ENCODE measurements at places on chromosomes 4 and X.

- peak; percentile 4 for DNase-seq
Observed at GRCh38 chr4:5797866-5798265, 86.9 kb downstream of the EVC start.

DNA sequence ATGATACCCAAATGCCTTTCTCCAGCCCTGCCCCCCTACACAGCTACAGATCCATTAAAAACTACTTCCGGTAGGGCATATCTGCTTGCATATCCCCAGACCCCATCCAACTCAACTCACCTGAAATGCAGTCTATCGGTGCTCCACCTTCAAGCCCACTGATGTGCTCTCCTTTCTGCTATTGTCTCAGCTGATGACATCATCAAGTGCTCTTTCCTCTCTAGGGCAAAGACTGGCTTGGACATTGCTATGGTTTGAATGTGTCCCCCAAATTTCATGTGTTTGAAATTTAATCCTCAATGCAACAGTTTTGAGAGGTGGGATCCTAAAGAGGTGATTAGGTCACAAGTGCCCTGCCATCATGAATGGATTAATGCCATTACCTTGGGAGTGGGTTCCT lies 212.4 kb downstream of the RELL1 start:
- no peak for DNase-seq

GRCh38 chr4:105088110-105088879 lies 58.4 kb upstream of the TET2 start:
- no peak for DNase-seq

- peak; percentile 67 for DNase-seq
Observed at GRCh38 chr4:183335369-183335940, 13.2 kb upstream of the CLDN24 start.

DNA sequence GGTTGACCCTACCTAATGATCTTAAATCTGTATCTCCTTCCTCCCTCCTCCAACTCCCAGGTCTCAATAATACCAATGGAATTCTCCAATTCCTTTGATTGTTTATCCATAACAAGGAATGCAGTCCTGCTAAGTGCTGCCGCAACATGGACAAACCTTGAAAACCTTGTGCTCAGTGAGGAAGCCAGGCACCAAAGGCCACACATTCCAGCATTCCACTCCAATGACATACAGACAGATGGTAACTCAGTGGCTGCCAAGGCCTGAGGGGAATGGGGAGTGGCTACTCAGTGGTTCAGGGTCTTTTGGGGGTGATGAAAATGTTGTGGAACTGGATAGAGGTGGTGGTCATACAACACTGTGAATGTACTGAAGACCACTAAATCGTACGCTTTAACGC lies 10.4 kb downstream of the HAUS7 start:
- DNase-seq, result no peak

DNA sequence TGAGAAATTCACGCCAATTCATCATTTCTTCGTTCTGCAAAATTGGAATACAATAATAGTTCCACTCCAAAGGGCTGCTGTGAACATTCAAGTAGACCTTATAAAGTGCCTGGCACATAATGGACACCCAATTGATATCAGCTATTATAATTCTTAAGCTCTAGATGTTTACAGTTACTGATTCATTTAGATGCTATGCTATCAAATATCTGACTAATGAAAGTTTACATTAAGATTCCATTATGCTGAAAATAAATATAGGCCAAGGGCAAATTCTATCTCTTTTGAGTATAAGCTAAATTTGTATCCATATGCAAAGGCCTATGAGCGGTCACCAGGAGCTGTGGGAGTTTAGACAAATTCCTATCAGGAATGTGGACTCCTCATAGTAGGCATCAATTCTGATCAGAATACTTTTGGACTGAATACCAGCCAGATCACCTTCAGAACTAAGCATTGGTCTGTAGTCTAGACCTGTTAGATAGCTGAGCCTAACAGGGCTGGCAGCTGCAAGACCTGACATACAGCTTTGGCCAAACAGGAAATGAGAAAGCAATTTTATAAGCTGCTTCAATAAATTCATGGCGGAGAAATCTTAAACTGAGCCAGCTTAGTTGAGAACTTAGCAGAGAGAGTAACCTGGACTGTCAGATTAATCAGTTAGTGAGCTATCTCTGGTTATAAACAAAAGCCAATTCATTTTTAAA lies 384.3 kb upstream of the ACTRT1 start:
- no peak for DNase-seq

DNA sequence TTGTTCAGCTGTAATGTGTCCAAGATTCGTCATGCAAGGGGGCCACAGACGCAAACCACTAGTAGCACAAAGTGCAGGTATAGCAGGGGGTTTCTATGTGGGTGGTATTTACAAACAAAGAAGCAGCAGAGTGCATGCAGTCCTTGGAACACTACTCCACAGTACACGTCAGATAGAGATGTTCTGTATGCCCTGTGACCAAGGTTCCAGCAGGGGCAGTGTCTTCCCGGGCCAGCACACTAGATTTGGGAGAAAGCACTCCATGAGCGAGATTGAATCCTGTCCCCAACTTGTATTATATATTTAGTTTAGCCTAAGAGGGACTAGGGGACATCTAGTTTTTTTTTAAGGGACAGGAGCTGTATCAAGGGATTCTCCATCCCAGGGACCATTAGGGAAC lies 54.4 kb upstream of the ESX1 start:
- no peak for DNase-seq

DNA sequence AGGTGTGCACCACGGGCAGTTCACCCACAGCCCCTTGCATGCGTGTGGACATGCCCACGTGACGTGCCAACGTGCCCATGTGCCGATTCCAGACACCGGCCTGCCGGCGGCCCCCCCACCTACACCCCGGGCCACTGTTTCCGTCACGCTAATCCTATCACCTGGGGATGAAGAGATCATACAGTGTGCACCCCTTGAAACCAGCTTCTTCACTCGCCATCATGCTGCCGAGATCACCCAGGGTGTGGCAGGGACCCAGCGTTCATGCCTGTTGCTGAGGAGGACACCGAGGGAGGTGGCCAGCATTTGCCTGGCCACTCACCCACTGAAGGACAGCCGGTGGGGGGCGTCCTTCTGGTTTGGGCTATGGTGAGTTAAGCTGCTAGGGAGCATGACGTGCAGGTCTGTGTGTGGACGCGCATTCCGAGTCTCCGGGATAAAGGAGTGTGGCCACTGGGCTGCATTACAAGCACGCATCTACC lies 14.1 kb downstream of the CTBP1 start:
- DNase-seq, result no peak

DNA sequence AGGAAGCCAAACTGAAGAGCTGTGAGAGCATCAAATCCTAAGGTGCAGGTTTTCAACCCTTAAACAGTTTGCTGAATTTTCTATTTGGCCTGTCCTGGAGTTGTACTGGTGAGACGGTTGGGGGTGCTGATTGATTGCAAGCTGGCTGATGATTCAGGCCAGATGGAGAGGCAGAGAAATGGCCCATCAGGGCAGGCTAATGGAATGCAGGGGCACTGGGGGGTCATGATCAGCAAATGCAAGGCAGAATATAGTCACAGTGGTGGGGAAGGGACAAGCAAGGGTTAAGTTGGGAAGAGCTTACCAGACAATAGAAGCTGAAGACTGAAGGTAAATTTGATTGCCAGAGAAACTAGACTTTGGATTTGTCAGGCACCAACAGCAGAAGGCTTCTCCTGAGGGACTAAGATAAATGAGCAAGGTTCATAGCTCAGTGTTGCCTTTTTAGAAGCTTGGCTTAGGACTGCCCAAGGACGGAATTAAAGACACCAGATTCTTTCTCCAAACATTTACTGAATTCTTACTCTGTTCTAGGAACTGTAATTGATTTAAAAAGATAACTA lies 4.3 kb upstream of the AADAT start:
- no peak for DNase-seq

GRCh38 chrX:139720136-139720535 lies 12.2 kb upstream of the MCF2 start:
- DNase-seq, result no peak

- DNase-seq, result no peak
Observed at GRCh38 chrX:13732246-13733067, 2.0 kb downstream of the TRAPPC2 start.

DNA sequence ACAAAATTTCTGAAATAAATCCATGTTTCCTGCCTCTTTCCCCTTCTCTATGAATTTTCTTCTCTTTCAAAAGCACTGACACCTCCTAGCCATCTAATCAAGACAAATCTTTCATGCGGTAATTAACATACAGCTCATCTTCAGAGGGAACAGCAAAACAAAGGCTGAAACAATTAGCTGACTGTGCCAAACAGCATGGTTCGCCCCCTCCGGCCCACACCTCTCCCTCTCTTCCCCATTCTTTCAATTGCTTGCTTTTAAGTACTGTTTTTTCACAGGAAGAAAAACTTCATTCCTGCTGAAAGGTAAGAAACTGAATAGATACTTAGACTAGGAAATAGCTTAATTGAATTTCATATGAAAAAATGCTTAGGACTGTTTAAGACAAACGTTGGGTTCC lies 291.1 kb upstream of the NOCT start:
- no peak for DNase-seq

DNA sequence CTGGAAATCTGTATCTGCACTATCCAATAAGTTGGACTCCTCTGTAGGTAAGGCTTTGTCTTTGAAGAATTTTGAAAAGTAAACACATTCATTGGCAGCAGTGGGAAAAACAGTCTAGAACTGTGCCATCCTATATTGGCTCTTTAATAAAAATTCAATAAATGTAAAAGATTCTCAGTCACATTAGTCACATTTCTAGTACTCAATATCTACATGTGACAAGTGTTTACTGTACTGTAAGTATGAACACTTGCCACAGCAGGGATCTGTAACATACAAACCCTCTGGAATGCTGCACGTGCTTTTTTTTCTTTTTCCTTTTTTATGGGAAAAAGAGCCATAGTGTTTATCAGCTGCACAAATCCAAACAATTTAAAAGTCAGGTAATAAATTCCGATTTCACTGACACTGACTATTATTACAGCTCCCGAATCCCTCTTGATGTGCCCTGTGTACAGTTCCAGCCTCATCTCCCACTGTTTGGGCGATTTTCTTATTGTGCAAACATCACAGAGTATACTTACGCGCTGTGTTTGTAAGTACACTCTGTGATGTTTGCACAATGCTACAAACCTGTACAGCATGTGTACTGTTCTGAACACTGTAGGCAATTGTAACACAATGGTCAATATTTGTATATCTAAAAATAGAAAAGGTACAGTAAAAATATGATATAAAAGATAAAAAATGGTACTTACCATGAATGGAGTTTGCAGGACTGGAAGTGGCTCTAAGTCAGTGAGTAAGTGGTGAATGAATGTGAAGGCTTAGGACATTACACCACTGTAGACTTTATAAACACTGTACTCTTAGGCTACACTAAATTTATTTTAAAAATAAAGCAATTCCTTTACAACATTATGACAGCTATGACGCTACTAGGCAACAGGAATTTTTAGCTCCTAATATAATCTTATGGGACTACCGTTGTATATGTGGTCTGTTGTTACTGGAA lies 8.7 kb downstream of the PYURF start:
- DNase-seq, result no peak

DNA sequence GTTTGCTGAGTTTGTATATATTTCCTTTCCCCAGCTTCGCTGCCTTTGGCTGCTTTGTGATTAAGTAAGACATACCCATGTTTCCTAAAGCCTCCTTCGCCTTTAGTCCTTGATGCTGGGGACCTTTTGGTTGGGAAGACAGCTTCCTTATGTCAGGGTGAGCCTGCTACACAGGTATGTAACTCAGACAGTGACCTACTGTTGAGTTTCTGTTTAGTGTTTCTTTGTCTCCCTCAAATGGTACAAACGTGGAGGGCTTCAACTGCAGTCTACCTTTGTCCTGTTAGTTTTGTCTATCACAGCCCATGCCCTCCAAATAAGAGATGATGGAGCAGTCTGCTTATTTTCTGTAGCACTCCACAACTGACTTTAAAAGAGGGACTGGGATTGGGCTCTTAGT lies 59.5 kb downstream of the TET2 start:
- DNase-seq, result no peak

DNA sequence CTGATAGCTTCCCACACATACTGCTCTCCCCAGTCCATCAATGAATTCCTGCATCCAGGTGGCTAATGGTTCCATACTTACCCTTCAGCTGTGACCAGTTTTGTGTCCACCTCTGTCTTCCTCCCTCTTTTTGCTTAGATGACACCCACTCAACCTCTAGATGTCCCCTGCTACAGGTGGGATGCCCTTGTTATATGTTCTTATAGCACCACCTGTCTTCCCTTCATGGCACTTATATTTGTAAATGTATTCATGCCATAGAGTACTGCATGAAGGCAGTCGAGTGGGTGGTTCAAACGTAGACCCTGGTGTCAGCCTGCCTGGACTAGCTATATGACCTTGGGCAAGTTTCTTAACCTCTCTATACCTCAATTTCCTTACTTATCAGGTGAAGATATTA lies 6.5 kb upstream of the USP46 start:
- DNase-seq, result peak; percentile 41

DNA sequence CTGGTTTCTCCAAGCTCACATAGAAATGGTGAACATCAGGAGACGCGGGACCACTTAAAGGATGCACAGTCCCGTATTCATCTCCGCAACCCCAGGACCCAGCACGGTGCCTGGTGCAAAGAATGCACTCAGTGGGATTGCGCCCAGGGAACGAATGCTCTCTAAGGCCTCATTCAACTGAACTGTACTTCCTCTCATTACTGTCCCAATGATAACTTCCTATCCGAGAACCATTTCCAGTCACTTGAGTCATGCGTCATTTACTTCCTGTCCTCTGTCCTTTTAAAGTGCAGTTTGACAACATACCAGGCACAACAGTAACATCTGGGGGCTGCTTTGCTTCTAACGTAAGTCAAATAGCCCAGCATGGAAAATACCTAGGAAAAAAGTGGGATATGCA lies 75.7 kb downstream of the RBM47 start:
- DNase-seq, result no peak

DNA sequence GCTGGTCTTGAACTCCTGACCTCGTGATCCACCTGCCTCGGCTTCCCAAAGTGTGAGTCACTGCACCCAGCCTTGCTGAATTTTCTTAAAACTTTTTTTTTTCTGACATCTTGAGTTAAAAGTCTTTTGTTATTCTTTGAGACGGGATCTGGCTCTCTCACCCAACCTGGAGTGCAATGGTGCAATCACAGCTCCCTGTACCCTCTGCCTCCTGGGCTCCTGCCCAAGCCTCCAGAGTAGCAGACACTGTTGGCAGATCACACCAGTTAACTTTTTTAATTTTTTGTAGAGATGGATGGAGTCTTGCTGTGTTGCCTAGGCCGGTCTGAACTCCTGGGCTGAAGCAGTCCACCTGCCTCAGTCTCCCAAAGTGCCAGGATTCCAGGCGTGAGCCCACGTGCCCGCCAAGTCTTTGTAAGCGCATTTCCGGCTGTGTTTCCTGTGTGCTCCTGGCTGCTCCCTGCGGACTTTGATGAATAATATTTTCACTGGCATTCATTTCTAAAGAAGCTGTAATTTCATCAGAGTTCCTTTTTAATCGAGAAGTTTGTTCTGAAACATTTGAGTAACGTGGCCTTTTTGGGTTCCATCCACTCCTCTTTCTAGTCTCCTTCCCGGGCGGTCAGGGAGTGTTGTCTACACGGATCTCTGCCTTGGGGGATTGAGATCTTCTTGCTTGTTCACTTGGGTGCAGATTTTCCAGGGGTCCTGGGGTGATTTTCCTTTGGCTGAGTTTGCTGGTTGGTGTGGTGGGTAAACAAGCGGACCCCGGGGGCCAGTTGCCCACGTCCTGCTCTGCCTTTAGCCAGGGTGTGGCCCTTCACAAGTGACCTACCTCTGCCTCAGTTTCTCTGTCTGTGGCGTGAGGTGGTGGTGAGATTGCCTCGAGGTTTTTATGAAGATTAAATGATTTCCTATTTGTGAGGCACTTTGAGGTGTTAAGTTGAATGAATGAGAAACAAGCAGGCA lies 44.4 kb downstream of the PCGF3 start:
- DNase-seq, result no peak

Measured in SW480 (cell line).